ENCODE measurements at places on chromosomes 7 and 10.

DNA sequence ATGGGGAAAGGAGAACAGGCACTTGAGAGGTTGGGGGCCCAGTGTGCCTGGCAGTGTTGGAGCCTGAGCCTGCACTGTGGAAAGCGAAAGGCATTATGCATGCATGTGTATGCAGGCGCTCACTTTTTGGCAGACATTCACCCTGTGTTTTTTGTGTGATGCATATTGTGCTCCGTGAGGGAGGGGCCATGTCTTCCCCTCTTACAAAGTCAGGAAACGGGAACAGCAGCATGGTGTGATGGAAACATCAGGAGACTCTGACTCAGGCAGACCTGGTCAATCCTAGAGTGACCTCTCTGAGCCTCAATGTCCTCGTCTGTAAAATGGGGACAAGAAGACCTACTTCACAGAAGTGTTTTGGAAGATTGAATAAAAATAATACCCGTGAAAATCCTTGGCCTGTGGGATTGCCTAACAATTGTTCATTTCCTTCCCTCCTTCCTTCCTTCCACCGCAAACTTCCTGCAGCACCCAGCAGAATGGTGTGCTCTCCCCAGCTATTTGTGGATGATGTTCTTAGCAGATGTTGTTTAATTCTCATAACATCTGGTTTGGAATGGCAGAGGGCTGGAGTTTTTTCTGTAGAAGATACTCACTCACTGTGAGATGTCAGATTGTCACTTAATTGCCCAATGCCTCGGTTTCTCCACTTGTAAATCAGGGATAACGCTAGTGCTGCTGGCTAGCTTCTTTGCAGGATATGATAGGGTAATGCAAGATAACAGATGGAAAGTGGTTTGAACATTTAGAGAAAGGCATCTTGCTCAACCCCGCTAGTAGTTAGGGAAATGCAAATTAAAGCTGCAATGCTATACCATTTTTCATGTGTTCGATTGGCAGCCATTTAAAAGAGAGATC, 39.8 kb downstream of the CDH23 start:
- DNase-seq: no peak

GRCh38 chr7:51593628-51594027, 277.0 kb upstream of the COBL start:
- no peak for DNase-seq

DNA sequence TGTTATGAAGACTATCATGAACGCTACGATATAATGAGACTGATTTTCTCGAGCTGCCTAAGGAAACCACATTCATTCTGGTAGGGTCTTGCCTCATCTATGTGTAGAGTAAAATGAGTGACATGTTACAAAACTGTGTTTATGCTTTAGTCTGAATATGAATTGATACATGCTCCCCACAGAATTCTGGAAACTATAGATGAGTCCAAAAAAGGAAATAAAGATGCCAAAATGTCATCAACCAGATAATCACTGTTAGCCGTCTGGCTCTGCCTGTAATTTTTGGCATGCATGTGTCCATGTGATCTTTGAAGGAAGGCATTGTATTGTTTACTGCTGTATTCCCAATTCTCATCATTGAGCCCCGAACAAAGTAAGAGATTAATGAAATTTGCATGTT, 42.6 kb upstream of the GPR37 start:
- no peak for DNase-seq

GRCh38 chr7:37149051-37149772, 299.5 kb downstream of the ELMO1 start:
- DNase-seq: no peak

DNA sequence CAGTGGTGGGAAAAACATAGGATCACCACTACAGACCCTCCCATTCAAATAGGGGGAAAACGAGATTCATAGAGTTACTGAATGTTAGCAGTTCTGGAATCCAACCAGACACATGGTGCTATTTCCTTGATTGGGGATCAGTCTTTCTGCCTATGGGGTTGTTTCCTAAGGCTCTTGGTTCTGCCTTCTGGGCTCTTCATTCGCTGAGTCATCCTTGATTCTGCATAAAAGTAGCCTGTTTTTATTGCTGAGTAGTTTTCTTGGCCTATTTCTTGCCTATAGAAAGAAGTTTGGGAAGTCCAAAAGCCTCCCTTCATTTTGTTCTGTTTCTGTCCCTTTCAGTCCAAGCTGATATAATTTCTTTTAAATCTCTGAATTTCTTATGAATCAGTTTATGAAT, 99.3 kb upstream of the OIT3 start:
- DNase-seq: no peak

DNA sequence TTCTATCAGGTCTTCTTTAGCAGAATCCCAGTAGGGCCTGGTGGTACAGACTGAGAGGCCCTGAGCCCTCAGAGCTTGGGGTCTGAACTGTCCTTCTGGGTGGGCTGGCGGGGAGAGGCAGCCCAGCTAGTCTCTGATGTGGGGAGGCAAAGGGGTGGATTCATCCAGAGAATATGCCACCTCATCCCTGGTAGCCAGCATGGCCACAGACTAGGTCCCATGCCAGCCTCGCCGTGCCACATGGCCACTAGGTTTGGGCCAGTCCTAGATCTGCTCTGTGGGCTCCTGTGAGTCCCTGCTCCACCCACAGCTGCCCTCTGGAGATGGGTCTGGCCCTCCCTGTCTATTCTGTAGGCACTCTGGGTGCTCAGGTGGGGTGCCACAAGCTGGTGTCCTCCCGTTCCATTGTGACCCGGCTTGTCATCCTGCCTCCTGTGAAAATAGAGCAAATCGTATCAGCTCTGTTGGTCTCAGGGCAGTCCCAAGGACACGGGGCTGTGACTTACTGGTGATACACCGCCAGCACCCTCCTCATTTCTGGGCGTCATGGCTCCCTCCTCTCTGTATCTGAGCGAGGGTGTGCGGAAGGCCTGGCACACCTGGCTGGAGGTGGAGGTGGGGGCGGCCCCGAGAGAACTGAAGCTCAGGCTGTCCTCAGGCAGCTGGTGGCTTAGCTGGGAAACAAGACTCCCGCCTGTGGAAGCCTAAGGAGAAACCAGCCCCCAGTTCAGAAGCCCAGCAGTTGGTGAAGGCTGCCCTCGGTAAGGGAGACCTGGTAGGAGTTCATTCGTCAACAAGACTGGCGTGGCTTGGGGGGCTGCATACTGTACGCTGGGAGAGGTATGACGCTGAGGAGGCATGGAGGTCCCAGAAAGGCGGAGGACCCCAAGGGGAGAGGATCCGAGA, 33.3 kb downstream of the UNC5B start:
- DNase-seq: no peak

- DNase-seq: no peak
Measured at GRCh38 chr10:132591166-132591971, 53.8 kb downstream of the INPP5A start.

DNA sequence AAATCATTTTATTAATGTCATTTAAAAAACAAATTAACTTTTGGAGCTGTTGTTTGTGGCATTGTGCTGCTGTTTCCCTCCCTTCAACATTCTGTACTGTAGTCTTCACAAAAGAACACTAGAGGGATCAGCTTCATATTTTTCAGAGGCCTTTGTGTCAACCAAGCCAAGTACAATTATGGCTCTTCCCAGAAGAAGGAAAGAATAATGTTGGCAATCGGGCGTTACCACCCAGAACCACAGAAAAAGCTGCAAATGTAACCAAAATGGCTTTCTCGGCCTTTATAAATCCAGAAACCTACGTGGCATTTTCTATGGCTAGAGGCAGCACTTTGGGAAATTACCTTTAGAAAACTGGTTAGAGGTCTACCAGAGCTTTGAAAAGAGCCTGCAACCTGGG, 98.8 kb upstream of the COL1A2 start:
- DNase-seq: no peak

DNA sequence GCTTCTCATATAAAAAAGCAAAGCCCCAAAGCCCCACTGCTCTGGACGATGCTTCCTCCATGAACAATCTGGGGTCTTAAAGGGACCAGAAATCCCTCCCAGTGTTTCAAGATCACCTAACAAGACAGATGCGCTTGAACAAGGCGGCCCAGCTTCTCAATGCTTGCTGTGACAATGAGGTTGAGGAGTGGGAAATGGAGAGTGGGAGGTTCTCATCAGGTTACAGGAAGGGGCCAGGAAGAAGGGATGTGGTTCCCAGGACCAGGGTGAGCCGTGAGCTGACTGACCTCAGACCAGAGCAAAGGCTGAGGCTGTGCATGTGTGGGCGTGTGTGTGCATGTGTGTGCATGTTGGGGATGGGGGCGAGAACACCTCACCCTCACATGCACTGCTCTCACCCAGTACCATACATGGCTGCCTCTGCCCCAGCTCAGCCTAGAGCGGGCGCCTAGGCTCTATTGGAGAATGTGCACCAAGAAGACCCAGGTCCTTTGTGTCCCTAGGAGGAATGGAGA, 220.8 kb upstream of the GPR26 start:
- no peak for DNase-seq

DNA sequence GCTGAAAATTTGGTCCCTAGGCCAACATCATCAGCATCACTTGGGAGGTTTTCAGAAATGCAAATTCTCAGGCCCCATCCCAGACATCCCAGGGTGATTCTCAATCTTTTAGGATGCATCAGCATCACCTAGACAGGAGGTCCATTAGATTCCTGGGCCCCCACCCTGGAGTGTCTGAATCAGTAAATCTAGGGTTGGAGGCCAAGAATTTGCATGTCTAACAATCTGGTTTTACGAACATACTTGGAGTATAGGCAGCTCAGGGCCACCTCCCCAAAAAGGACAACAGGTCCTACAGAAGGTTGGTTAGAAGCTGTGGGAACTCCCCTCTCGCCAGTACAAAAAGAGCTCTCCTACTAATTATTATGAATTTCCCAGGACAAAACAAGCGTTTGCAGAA, 15.5 kb downstream of the ZC3HAV1 start:
- DNase-seq: no peak

DNA sequence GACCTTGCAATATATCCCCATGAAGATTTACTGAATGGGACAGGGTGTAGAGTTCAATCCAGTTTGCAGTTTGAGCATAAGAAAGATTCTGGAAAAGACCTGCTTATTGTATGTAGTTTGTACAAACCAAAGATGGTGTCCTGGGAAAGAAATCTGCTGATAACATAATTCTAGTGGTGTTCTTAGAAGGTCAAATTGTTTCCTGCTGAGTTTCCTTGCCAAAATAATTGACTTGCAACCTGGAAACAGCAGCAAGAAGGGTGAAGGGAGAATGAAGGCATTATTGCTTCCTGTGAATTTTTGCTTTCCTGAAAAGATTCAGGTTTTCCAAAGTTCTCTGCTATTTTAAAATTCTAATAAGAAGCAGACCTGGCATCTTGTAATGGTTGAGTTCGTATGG, 222.9 kb downstream of the KIF20B start:
- DNase-seq: no peak

- no peak for DNase-seq
Measured at GRCh38 chr7:85205754-85206153, 18.9 kb upstream of the SEMA3D start.

- no peak for DNase-seq
Measured at GRCh38 chr10:65312876-65313275, 1613.0 kb upstream of the LRRTM3 start.

All from stimulated activated CD4-positive, alpha-beta T cell treated with anti-CD3 and anti-CD28 coated beads, Interleukin-1b, Interleukin-23, amount 100 ng/mL, for 1 hour (primary cell).